ENCODE measurements at places on chromosomes 3 and 15.

- no peak for DNase-seq
These were observed 73.5 kb downstream of the ATP10A start for GRCh38 chr15:25789616-25789999.

- no peak for DNase-seq
These were observed 23.3 kb downstream of the WWTR1 start for GRCh38 chr3:149634573-149634972.

- no peak for DNase-seq
These were observed 86.3 kb downstream of the ANP32A start for GRCh38 chr15:68734352-68734751.

GRCh38 chr3:115823083-115823482 lies 199.8 kb downstream of the GAP43 start:
- no peak for DNase-seq

DNA sequence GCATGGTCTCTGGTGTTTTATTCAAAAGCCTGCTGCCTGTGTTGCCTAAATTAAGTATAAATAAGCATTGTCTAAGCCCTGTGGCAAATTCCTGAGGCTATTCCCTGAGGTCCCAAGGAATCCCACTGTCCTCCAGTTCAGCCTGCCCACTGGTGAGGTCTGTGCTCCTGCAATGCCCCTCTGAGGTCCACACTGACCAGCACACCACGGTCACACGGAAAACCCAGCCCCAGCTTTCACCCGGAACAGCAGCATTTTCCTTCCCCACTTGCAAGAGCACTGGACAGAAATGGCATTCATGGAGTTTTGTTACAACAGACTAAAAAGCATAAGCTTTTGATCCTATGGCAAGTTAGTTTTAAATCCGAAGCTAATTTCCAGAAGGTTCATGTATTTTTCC lies 234.0 kb downstream of the KLF13 start:
- no peak for DNase-seq

GRCh38 chr3:49469037-49469935 lies 781 bp upstream of the DAG1 start:
- DNase-seq, result peak; percentile 90

DNA sequence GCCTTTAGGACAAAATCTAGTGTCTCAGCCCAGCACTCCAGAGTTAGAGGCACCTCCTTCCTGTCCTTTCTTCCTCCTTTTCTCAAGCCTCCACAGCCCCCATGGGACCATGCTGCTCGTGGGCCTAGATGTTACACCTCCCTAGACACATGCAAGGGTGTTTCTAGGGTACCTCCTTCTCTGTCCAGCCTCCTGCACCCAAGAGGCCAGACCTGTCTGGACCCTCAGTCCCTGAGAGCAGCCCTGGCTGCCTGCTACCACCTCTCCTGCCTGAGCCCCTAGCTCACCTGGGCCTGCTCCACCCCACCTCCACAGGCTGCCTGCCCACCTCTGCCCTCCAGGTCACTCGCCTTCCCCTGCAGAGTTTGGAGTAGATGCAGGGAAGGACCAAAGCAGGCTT lies 5.2 kb downstream of the LOXL1 start:
- DNase-seq, result peak; percentile 36

DNA sequence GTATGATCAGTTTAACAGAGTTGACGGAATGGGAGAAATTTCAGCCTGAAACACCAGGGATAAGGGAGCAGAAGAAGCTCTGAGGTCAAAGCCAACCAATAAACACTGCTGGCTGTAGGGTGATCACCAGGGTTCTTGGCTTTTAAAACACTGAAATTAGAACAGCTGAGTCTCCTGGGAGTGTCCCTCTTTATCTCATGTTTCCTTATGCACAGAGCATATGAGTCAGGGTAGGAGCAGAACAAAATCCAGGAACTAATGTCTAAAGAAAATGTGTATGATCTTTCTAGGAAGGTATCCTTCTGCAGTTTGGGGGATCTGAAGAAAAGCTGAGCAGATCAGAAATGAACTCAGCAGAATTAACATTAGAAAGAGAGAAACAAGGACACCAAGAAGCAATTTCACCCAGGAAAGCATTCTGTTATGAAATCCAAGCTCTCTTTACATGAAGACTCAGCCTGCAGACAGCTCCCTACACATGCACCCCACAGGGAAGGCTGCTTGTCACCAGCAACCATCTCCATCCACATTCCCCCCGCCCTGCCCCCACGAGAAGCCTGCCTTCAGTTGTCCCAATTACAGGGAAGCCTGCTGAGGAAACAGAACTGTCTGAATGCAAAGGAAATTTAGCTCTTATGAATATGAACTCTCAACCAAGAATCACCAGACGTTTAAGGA lies 469.7 kb downstream of the PDCD6IP start:
- no peak for DNase-seq

- no peak for DNase-seq
These were observed 4.1 kb upstream of the GCSAM start for GRCh38 chr3:112136959-112137693.

GRCh38 chr15:62964251-62964650 lies 78.3 kb upstream of the TPM1 start:
- no peak for DNase-seq

DNA sequence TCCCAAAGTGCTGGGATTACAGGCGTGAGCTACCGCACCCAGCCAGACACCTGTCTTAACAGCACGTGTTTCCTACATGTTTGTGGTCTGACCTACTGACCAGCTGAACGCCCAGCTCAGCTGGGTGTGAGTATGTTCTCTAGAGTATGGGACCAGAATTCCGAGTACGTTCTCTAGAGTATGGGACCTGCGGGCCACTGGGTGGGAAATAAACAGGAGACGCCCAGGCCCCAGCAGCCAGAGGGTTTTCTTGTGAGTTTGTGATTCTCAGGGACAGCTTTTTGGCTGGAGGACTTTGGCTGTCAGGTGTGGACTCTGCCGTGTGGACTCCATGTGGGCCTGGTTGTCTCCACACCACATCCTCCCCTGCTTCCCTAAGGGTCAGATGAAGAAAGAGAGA lies 87.3 kb downstream of the CHRD start:
- DNase-seq, result no peak

DNA sequence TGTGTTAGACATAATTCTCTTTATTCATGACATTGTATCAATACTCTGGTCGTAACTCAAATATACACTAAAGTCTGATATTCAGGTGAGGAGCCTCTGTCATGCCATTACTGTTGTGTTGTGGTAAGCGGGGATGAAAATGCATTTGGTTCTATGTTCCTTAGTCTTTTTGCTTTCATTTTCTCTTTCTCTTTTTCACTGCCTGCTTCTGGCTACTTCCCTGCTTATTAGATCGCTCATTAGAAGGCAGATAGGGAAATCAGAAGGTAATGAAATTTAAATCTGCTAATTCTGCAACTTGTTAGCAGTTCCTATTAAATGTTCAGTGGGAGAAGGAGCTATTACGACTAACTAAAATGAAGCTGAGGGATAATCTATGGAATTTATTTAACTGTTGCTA lies 345.0 kb downstream of the GRM7 start:
- DNase-seq, result no peak

DNA sequence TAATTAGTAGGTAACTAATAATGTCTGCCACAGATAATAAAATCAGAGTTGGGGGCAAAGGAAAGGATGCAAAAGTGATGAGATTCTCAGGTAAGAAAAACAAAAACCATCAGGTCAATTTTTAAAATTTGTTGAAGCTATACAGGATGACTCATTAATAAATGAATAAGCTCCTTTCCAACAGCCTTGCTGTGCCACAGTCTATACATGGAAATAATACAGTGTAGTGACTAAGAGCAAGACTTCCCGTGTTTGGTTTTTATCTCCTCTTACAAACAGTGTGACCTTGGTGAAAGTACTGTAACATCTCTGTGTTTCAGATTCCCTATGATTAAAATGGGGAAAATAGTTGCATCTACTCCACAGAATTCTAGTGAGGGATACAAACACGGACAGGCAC lies 331.6 kb downstream of the PYDC2 start:
- DNase-seq, result no peak

GRCh38 chr3:70951316-70951715 lies 632.2 kb downstream of the FOXP1 start:
- DNase-seq, result no peak

- no peak for DNase-seq
These were observed 603.3 kb upstream of the TBL1XR1 start for GRCh38 chr3:177800561-177800960.

GRCh38 chr15:89654847-89655805 lies at the start of gene KIF7:
Gene KIF7, minus strand, starts transcription at chr15:89655467. Its CDS starts 2,537 bp downstream, at chr15:89652930.
- DNase-seq, result peak; percentile 82

GRCh38 chr3:55006244-55006676 lies 78.4 kb upstream of the LRTM1 start:
- no peak for DNase-seq

- DNase-seq, result no peak
These were observed 82.1 kb downstream of the IL5RA start for GRCh38 chr3:3027976-3028567.

DNA sequence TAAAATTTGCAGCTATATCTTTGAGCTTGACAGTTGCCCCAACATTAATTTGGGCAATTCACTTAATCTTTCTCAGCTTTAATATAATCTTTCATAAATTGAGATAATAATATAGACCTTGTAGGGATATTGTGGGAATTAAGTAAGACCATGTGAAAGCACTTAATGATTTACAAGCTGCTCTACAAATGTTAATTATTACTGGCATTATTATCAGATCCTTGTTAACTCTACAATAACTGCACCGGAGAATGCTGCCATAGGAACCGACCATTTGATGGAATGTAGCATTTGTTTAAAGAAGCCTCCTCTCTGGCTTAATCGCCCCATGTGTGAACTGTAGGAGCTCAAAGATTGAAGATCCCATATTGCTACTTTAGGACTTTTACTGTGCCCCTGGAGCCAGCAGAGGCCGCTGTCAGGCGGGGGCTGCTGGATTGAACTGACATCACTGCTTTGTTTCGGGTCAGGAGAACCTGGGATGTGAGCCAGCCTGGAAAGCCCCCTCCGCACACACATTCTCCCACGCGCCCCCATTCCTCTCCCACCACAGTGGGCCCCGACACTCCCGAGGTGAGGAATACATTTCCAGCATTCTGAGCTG lies 154.2 kb upstream of the TNIK start:
- DNase-seq, result no peak

DNA sequence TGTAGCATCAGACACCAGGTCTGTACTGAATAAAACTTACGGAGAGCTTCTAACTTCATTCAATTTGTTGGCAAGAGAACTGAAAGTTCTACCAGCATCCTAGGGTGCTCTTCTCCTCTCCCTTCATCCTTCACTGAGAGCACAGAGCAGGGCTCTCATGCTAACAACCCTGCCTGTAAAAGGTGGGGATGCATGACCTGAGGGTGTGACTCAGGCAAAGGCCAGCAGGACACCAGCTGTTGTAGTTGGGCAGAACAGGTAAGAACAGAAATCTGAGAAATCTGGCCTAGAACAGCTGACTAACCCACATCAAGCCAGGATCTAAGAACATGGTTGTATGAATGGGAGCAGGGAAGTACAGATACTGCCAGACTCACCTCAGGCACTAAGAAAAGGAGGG lies 64.2 kb downstream of the MYLK start:
- no peak for DNase-seq

GRCh38 chr3:107346564-107346963 lies 30.7 kb upstream of the CCDC54 start:
- DNase-seq, result no peak

DNA sequence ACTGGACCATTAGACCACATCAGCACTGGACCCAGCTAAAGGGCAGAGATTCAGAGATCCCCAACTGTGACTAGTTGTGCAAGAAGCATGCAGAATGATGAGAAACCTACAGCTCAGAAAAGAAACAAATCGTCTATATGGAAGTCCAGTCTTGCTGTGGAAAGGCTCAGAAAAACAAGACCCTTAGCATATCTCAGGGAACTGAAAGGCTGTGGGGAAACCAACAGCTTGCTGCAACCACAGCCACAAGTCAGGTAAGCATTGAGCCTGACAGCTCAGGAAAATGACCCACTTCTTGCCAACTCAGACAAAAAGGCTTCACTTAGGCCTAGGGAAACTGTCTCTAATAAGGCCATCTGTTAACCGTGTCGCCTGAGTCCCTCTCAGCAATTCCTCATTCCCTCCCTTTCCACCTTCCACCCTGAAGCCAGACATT lies 145.6 kb downstream of the LSAMP start:
- DNase-seq, result no peak

GRCh38 chr3:33645060-33645647 lies 72.9 kb downstream of the CLASP2 start:
- DNase-seq, result no peak

- DNase-seq, result no peak
These were observed 231.1 kb upstream of the PDZRN3 start for GRCh38 chr3:73855813-73856212.

GRCh38 chr15:43204016-43204901 lies 16.6 kb downstream of the EPB42 start:
- DNase-seq, result peak; percentile 86

- peak; percentile 38 for DNase-seq
These were observed 43.3 kb downstream of the CCNB2 start for GRCh38 chr15:59148153-59148833.

DNA sequence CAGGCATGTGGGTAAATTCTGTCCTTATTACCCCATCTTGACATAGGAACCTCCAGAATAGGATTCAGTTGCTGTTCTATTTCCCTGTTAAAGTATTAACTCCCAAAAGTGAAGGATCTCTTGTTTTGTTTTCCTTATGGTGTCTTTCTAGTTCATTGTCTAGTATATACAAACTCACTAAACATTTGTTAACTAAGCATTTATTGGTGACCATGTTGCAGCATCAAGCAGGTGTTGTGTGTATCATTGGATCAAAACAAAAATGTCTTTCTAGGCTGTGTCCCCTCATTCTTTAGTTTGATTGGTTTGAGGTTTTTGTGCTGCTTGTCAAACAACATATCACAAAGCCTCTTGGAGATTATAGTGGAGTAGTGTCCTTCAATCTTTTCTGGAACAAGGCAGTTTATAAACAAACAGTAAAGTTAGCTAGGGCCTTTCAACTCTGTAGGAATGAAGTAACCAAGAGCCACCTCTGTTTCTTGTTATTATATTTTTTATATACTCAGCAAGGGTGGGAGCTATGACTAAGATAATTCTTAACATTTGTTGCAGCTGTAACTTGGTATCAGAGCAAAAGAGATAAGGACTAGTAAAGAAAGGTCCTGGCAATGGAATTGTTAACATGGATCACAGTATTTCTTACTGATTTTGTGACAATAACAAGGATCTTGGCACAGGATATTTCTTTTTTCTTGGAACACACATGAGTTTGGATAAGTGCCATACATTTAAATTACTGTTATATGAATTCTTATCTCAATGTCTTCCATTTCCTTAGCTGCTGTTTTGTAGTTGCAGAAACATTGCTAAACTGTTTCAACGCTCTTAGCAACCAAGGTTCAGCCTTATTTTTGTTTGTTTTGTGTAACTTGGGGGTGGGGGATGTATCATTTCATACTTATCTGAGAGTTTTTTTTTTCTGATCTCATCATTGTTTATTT lies 49.3 kb downstream of the TMOD3 start:
- DNase-seq, result no peak

- DNase-seq, result no peak
These were observed 244.1 kb downstream of the LPP start for GRCh38 chr3:188397766-188398705.

GRCh38 chr15:69014454-69014853 lies at the start of gene NOX5:
Gene NOX5, plus strand, starts transcription at chr15:69014695. Its CDS starts 41 bp downstream, at chr15:69014736.
- DNase-seq, result no peak
